Progenitor cell of endocrine pancreas (in vitro differentiated cells): ENCODE measurements at places on chromosomes 1 and 21.

- no peak for DNase-seq
Observed at GRCh38 chr1:50913954-50914353, 46.1 kb downstream of the FAF1 start.

DNA sequence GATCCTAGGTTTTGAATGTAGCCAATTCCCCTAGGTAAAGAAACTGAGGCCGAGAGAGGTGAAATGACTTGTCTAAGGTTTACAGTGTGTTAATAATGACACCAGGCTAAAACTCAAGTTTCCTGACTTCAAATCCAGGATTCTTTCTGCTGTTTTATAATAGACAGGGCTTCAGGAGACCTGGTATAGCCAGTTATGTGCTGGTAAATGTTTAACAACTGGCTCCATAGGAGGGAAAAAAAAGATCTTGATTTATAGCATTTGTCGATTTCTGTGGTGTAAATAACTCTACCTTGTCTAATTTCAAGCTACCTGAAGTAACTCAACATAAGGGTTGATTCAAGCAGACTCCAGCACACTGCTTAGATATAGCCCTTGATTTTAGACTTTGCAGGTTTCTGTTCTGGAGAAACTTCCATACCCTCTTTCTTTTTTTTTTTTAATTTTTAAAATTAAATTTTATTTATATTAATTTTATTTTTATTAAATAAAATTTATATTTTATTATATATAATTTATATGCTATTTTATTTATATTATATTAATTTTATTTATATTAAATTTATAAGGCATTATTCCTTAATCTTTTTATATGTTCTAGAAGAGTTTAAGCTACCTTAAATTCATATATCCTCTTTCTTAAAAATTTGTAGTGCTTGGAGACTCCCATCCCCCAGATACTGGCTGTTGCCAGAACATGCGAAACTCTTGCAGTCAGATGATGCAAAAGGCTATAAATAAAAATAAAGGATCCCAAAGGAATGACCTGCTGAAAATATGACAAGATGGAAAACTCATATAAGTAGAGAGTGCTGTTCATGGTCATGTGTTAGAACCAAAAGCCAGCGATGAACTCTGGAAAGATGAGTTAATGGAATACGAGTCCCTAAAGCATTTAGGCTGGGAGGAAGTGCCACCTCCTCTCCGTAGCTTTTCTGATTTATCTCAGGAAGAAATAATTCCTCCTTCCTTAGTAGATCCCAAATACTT lies 35.4 kb upstream of the SRSF10 start:
- DNase-seq = no peak

GRCh38 chr1:229184066-229184465 lies 86.8 kb upstream of the RAB4A start:
- no peak for DNase-seq

DNA sequence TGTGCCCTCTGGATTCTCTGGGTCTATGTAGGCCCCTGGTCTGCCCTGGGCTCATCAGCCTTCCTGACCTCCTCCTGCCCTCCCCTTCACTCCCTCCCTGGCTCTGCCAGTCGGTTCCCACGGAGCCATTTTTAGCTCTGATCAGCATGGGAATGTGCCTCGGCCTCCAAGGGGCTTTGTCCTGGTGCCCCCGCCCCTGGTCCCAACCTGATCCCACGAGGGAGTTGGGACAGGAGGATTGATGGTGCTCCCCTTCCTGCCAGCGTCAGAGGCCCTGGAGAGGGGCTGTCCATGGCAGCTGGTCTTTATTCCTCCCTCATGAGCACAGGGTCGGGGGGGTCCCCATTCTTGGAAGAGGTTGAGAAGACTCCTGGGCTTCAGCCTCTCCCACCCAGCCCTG lies 24.9 kb downstream of the ETNK2 start:
- DNase-seq = no peak

- DNase-seq = no peak
Observed at GRCh38 chr1:155474146-155474545, 88.5 kb downstream of the ASH1L start.

- DNase-seq = no peak
Observed at GRCh38 chr1:99051611-99052283, 47.1 kb upstream of the PLPPR5 start.
